Renal pelvis (tissue), 12 donors: ENCODE measurements at places on chromosomes 2 and 18. TPM values are rescaled to one million over a fixed set of nuclear protein-coding genes. Genes with fewer than 3 reads are reported as not detected.

The GCG gene
- polyA plus RNA-seq: not detected

The DOK6 gene
- 21.9 TPM for polyA plus RNA-seq

The C1QL2 gene
- polyA plus RNA-seq: not detected

- no peak for DNase-seq
Observed at GRCh38 chr2:235677937-235678336, 184.1 kb downstream of the AGAP1 start.

- no peak for DNase-seq
Observed at GRCh38 chr18:8694891-8695290, 10.5 kb upstream of the MTCL1 start.

The TEKT4 gene
- 0.17 TPM for polyA plus RNA-seq

DNA sequence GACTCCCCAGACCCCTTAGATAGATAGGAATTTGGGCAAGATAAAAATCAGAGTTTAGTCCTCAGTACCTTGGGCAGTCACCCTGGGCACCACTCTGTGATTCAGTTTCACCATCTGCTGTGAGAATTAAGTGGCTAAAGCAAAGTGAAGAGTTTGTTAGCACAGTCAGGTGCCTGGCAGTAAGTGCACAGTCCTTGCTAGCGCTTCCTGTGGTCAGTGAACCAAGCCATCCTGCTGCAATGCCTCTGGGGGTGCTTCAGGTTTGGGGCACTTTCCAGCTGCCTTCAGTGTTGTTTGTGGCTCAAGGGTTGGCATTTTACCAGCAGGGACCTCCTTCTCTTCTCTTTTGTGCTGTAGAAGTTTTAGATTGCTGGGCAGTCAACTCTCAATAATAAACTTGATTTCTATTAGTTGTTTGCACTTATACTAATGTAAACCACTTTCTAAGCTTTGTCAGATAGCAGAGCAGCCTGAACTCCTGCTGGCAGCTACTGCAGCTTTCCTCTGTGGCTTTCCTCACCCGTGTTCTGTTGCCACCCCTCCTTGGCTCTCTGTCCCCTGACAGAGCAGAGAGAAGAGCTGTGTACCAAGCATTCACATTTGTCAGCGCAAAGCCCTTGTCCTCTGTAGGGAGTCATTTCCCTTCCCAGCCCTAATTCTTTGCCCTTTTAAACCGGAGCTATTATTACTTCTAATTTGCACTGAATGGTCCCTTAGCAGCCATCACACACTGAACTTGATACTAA, 48.4 kb upstream of the RMP24 start:
- no peak for DNase-seq

- no peak for DNase-seq
Observed at GRCh38 chr2:219149667-219150066, 10.9 kb downstream of the NHEJ1 start.

DNA sequence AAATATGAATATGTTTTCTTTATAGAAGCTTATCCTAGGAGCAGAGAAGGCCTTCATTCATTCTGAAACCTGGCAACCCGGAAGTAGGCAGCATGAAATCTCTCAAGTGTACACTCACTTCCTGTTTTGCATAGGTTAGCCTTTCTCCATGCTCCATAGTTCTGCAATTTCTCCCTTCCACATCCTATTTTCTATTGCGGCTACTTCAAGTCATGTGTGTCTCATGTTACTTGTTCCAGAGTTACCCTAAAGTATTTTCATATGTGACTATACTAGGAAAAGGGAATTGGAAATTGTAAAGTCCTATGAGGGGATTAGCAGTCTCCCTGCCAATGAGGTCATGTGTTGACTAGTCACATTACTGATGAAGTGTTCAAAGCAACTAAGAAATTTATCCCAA, 320.6 kb downstream of the NCKAP5 start:
- peak; percentile 3 for DNase-seq

DNA sequence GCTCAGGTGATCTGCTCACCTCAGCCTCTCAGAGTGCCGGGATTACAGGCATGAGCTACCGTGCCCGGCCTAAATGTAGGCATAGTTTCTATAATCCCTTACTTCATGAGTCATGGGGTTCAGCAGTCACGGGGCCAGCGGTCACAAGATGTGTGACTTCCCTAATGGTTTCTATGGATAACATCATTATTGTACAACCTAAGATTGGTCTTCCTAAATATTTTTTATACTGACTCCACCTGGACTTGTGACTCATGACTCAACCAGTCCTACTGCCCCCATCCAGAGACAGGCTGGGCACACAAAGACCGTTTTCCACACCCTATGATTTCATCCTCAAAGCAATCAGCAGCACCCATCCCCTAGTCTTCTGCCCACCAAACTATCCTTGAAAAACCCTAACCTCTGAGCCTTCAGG, 15.9 kb downstream of the FAM210A start:
- DNase-seq: no peak

DNA sequence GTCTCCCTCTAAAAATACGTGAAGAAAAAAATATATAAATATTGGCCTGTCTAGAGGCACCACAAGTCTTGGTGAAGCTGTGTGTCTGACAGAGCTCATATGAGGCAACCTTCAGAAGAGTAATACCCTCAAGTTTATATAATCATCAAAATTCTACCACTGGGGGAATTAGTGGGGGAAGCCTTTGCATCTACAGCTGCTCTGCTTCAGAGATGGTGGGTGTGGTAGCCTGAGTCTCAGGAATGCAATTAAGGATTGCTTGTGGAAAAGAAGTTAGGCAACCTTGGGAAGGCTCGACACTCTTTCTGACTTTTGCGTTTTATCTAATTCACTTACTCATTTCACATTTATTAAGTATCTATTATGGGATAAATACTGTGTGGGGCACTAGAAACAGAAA, 17.4 kb downstream of the TPGS2 start:
- DNase-seq: no peak

DNA sequence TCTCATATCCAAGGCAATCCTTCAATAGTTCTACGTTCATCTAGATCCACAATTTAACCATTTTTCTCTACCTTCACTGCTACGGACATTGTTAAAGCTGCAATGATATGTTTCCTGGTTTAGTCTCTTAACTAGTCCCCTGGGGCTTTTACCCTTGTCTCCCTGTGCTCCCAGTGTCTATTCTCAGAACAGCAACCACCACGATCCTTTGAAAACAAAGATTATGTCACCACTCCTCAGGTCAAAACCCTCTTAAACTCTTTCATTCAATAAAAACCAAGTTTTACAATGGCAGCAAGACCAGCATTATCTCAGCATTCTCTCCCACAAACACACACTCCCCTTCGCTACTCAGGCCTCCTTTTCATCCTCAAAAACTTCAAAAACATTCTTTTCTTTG, 298.2 kb upstream of the CHST9 start:
- DNase-seq: no peak

The COLEC12 gene
- 28.6 TPM for polyA plus RNA-seq

GRCh38 chr2:163157411-163157810, 318.8 kb upstream of the KCNH7 start:
- DNase-seq: no peak

DNA sequence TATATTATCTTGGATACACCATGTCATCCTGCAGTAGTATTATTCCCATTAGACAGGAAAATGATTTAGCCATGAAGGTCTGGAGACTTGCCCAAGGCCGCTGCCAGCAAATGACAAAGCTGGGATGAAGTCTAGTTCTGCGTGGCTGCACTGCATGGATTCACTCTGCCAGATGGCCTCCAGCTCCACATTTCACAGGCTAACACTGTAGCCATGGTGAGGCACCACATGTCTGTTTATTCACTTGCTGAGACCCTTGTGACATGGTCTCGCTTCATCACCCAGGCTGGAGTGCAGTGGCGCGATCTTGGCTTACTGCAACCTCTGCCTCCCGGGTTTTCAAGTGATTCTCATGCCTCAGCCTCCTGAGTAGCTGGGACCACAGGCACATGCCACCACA, 31.5 kb upstream of the SCG2 start:
- DNase-seq: no peak

- no peak for DNase-seq
Observed at GRCh38 chr2:671072-671471, 6.1 kb downstream of the TMEM18 start.

The CROCC2 gene
- polyA plus RNA-seq: 0.07 TPM

The C2orf78 gene
- polyA plus RNA-seq: not detected

DNA sequence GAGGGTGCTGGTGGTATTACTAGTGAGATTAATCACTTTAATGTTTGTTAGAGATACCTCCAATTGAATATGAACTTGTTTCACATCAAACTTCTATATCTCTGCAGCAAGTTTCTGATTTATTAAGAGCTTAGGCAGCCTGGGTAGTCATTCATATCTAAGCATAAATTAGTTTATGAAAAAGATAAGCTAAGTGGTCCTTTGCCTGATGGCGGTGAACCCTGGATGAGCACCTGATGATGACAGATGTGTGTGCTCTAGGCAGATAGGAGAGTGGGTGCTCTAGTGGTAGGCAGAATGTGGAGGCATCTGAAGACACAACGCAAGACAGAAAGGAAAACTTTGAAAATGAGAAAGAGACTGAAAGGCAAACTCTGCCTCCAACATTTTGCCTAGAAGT, 5.0 kb downstream of the FKBP7 start:
- no peak for DNase-seq

The GALNT5 gene
- polyA plus RNA-seq: 0.41 TPM

- DNase-seq: no peak
Observed at GRCh38 chr18:26470011-26470637, 78.2 kb downstream of the KCTD1 start.

The CPLX4 gene
- polyA plus RNA-seq: 0.07 TPM

The SERPINB4 gene
- polyA plus RNA-seq: 0.19 TPM

DNA sequence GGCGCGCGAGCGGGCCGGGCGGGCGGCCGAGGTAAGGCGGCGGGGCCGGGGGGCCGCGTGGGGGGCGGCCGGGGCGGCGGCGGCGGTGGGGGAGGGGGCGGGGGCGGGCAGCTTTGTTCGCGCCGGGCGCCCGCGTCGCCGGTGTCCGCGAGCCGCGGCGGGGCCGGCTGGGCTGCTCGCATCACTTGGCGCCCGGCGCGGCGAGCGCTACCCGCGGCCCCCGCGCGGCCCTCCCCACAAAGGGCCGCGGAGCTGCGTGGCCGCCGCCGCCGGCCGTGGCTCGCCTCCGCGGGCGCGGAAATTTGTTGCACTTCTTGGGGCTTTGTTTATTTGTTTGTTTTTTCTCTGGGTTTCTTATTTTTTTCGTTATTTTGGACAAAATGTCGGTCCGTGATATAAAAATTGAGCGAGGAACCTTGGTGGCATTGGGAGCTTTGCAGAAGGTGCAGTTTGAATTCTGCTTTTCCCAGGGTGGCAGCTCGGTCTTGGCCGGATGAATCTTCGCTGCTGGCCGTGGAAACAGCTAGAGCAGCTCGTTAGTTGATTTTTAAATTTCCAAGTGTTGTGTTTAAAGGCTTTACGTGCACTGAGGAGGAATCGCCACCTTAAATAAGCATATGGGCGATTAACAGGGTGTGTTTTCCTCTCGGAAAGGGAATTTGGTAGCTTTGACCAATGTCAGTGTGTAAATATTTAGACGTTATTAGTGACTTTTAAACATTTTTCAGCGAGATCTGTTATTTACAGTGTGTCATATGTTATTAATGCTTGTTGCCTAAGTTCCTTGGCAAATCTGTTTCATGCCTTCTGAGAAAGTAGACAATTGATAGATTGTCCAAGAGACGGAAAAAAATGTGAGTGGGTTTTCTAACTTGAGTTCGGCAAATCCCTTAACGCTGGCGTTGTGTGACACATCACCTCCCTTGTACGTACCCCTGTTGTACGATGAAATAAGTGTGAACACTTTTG, 822 bp downstream of the UBE2E3 start:
- peak; percentile 21 for DNase-seq

The ABCB11 gene
- polyA plus RNA-seq: 0.09 TPM

- no peak for DNase-seq
Observed at GRCh38 chr2:177897278-177897677, 175.3 kb downstream of the PDE11A start.

The DUSP19 gene
- 4.2 TPM for polyA plus RNA-seq

The ELAC1 gene
- 14.2 TPM for polyA plus RNA-seq

The DAPL1 gene
- 40.9 TPM for polyA plus RNA-seq

DNA sequence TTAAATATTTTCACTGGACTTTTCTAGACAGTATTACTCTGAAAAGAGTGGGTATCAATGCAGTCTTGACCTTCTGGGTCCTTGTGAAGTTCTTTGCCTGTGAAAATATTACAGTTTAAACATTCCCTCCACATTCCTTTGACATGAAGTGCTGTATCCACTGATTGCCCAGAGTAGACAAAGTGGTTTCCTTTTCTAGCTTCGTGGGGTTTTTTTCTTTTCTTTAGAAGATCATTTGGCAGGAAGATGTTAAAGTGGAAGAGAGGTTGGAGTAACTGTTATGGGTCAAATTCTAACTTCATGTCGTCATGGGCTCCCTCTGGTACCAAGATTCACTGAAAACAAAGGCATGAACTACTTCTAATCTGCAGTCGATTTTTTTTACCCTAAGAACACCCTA, 496.9 kb downstream of the EPHA4 start:
- no peak for DNase-seq

GRCh38 chr2:173446722-173447121, 92.0 kb downstream of the CDCA7 start:
- DNase-seq: no peak

DNA sequence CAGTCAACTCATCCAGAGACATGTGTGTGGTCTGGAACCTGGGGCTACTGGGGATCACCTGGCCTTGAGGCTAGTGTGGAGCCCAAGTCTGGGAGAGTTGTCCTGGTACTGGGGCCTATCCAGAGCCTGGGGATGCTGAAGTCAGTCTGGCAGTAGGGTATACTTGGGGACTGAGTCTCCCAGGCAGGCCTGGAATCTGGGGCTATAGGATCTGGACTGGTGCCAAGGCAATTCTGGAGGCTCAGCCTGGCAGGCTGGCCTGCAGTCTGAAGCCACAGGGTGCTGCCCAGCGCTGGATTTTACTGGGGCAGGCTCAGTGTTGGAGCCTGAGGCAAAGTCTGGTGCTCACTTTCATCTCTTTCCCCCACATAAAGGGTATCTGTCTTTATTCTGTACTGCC, 46.5 kb downstream of the AQP4 start:
- no peak for DNase-seq

GRCh38 chr18:5720132-5720531, 175.2 kb downstream of the TMEM200C start:
- no peak for DNase-seq

- DNase-seq: no peak
Observed at GRCh38 chr2:12076810-12077209, 330.4 kb downstream of the LPIN1 start.

The FOXD4L1 gene
- 0.26 TPM for polyA plus RNA-seq

- DNase-seq: no peak
Observed at GRCh38 chr18:29076645-29077044, 899.7 kb upstream of the CDH2 start.

DNA sequence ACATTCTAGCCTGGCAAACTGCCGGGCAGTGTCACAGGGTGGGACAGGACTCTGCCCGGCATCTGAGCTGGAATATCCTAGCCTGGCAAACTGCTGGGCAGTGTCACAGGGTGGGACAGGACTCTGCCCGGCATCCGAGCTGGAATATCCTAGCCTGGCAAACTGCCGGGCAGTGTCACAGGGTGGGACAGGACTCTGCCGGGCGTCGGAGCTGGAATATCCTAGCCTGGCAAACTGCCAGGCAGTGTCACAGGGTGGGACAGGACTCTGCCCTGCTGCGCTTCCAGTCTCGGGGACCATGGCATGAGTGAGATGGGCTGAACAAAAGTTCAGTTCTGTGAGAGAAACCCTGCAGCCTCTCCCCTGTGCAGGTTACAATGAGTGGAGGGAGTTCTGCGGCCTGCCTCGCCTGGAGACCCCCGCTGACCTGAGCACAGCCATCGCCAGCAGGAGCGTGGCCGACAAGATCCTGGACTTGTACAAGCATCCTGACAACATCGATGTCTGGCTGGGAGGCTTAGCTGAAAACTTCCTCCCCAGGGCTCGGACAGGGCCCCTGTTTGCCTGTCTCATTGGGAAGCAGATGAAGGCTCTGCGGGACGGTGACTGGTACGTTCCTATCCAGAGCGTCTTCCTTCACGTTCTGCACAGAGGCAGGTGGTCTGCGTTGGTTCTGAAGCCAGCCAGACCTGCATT, 80.3 kb downstream of the TPO start:
- no peak for DNase-seq

The ABCG5 gene
- polyA plus RNA-seq: 0.84 TPM
